ENCODE measurements at places on chromosomes 2 and 18. TPM values are rescaled to one million over a fixed set of nuclear protein-coding genes. Genes with fewer than 3 reads are reported as not detected.

The RGPD3 gene
- 0.28 TPM for total RNA-seq

The ST8SIA3 gene
- total RNA-seq, result 2.2 TPM

The CARF gene
- total RNA-seq, result 3.3 TPM

The TEX51 gene
- total RNA-seq, result not detected

The UPP2 gene
- total RNA-seq, result not detected

The SLC39A10 gene
- total RNA-seq, result 261 TPM

The LBX2 gene
- total RNA-seq, result 0.24 TPM
